ENCODE measurements at places on chromosomes 16 and 17. TPM values are rescaled to one million over a fixed set of nuclear protein-coding genes. Genes with fewer than 3 reads are reported as not detected.

DNA sequence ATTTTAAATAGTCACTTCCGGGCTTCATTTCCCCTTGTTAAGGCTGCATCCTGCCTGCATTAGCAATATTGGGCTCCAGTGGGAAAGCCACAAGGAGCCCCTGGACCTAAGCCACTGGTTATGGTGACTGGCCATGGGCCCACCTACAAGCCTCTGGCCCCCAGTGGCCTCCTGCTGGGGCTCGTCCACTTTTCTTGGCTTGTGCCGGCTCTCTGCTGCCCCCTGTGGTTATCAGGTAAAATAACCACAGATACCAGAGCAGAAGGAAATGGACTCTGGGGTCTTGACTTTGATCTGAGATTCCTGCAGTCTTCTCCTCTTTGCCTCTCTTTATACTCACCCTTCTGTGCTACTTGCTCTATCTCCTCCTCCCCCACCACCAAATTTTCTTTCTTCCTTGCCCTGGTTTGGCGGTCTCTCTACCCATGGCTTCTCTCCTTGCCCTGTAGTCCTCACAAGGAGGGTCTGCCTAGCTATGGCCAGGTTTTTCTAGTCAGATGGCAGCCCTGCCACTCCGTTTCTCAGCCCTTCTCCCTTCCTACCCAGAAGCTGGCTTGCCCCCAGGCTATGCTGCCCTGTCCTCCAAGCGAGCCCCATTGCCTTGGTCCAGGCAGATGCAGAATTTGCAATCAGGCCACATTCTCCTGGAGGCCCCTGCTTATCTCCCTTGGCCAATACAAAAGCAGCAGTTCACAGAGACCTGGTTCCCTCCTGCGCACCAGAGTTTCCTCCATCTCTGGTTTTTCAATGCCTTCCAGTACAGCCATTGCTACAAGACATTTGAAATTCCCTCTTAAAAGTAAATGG, 82.9 kb upstream of the RCVRN start:
- peak; percentile 56 for DNase-seq
- peaks cover 5% of the 10 kb centered on the region for H3K4me1 ChIP-seq
- H3K4me3 ChIP-seq = no peak overlapping the region
- no peaks in the 10 kb centered on the region for H3K36me3 ChIP-seq

DNA sequence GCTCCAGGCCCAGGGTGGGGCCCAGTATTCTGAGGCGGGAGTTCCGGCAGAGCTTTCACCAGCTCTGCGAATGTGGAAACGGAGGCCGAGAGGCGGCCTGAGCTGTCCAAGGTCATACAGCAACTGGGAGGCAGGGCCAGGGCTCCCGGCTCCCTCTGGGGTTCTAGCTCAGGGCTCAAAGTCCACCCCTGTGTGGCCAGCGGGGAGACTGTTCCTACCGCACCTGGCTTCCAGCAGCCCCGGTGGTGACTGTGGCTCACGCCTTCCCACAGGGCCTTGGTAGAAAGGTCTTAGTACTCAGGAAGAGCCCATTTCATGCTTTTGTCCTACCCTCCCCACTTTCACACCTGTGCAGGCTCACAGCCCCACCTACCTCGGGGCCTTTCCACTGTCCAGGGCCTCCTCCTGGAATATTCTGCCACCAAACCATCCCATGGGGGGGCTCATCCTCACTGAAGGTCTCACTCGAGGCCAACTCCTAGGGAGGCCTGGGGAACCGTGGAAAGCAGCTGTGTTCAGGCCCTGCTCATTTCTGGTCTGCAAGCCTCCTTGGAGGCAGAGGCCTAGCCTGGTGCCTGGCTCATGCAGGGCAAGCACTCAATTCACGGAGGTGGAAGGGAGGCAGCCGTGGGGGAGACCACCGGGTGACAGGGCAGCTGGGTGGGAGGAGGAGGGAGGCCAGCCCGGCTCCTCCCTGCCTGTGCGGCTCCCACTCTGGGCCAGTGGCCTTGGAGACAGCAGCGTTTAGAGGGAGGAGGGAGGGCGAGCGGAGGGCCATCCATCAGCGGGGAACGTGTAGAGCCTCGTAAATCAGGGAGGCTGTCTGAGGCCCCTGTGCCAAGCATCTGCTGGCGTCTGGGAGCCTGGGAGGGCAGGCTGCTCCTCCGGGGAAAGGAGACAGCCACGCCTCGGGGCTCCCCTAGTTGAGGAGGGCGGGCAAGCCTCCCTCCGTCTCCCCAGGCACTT, 12.7 kb upstream of the DOC2B start:
- H3K27ac ChIP-seq = no peak overlapping the region
- H3K4me3 ChIP-seq = no peak overlapping the region
- H3K4me1 ChIP-seq = no peaks in the 10 kb centered on the region
- no peak for DNase-seq
- H3K36me3 ChIP-seq = no peaks in the 10 kb centered on the region

- H3K4me1 ChIP-seq = no peaks in the 10 kb centered on the region
- DNase-seq = no peak
- H3K36me3 ChIP-seq = no peaks in the 10 kb centered on the region
- no peak overlapping the region for H3K4me3 ChIP-seq
Observed at GRCh38 chr17:40992666-40993065, 1.3 kb downstream of the KRTAP3-3 start.

ZNF174 gene
- total RNA-seq = 12.7 TPM

DNA sequence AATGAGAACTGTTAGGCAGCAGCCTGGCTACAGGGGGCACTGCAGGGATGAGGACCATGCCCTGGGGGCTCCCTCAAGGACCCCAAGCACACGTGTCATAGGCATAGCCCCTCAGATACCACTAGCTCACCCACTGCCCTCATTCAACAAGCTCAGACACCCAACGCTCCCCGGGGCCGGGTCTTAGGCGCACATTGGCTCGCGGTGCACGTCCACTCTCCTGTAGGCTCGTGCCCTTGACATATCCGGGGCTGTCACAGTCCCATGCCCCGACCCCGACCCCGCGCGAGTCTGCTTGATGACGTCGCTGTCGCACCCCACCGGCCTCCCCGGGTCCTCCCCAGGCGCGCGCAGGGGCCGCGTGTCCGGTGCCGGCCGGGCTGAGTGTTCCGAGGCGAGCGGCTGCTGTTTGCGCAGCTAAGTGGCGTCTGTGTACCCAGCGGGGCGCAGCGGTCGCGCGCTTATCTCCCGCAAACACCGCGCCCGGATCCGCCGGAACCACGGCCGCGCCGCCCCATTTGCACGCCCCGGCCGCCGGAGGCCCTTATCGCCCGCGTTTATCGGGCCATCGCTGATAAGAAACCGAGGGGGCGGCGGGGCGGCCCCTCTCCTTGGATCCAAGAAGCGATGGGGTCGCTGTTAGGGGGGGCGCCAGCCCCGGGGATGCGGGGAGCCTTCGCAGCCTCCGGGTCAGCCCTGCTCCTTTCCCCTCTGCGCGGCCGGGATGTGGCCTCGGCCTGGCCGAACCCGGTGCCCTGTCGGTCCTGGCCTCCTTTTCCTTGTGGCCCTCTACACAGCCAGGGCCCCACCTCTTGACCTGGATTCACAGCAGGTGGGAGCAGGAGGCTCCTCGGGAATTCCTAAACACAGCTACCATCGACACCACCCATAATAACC, 20.7 kb upstream of the NAGS start:
- H3K4me3 ChIP-seq = peak overlapping the region; percentile 21
- H3K36me3 ChIP-seq = no peaks in the 10 kb centered on the region
- DNase-seq = peak; percentile 23
- peaks cover 11% of the 10 kb centered on the region for H3K4me1 ChIP-seq

KRTAP4-3 gene
- not detected for total RNA-seq

DNA sequence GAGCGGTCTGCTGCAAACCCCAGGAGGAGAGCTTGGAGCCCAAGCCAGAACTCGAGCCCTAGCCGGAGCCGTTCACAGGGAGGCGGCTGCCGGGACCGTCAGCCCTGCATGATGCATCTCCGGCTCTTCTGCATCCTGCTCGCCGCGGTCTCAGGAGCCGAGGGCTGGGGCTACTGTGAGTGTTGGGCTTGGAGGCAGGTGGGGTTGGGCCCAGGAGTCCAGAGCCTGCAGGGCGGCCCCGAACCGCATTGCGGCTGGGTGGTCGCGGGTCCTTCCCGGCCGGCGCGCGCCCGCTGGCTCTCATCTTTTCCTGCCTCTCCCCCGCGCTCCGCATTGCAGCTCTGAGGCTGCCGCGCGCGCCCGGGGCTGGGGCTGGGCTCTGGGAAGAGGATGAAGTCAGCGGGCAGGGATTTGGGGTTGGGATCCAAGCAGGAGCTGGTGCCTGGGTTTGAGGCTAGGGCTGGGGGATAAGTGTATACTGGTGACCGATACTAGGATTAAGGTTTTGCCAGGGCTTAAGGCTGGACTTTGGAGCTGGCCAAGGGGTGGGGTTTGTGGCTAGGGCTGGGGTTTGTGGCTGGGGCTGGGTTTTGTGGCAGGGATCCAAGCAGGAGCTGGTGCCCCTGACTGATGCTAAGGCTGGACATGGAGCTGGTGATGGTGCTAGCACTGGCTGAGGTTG, 532 bp downstream of the CNTNAP1 start:
- no peak overlapping the region for H3K27ac ChIP-seq
- peaks cover 15% of the 10 kb centered on the region for H3K27me3 ChIP-seq
- no peak for DNase-seq
- peaks cover 53% of the 10 kb centered on the region for H3K4me1 ChIP-seq
- no peaks in the 10 kb centered on the region for H3K36me3 ChIP-seq
- H3K4me3 ChIP-seq = peak overlapping the region; percentile 31

DNA sequence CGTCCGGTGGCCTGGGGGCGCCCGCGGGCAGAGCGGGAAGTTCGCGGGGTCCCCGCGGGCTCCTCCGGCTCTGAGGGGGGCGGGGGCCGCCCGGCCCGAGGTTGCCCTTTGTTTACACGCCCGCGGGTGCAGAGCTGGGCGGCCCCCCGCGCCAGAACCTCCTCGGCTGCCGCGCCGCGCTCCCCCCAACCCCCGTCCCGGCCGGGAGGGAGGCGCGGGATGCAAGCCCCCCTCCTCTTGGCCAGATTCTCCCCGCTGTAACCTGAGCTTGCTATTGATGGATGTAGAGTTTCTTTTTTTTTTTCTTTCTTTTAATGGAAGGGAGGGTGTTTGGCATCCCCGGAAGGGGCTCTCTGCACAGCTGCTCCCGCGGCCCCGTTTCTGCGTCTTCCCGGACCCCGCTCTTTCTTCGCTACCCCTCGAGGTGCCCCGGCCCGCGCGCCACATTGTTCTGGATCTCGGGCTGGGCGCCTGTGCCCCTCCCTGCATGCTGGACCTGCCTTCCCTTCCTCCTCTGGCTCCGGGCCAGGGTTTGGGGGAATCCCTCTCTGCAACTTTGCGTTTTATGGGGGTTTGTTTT, 646 bp downstream of the CBX2 start:
- H3K36me3 ChIP-seq = no peaks in the 10 kb centered on the region
- peak; percentile 49 for DNase-seq
- H3K27me3 ChIP-seq = peaks cover 59% of the 10 kb centered on the region
- peaks cover 27% of the 10 kb centered on the region for H3K4me1 ChIP-seq
- H3K4me3 ChIP-seq = peak overlapping the region; percentile 60
- no peak overlapping the region for H3K27ac ChIP-seq

DNA sequence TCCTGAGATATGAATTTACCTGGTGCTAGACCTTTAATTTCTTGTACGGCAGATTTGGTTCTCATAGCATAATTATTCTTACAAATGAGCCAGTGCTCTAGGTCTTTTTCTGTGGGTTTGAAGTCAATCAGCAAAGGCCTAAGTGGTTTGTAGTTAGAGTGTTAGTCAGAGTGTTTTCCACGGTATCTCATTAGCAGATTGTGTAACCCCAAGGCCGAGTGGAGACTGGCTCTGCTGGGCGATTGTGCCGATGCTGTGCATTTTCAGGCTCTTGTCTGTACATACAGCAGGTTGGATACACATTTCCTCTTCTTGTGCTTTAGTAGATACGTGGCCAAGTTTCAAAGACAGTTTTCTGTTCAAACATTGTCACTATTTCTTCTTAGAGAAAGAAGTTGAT, 78.6 kb upstream of the CA10 start:
- no peaks in the 10 kb centered on the region for H3K4me1 ChIP-seq
- H3K27ac ChIP-seq = no peak overlapping the region
- H3K27me3 ChIP-seq = no peaks in the 10 kb centered on the region
- no peaks in the 10 kb centered on the region for H3K36me3 ChIP-seq
- H3K4me3 ChIP-seq = no peak overlapping the region

DNA sequence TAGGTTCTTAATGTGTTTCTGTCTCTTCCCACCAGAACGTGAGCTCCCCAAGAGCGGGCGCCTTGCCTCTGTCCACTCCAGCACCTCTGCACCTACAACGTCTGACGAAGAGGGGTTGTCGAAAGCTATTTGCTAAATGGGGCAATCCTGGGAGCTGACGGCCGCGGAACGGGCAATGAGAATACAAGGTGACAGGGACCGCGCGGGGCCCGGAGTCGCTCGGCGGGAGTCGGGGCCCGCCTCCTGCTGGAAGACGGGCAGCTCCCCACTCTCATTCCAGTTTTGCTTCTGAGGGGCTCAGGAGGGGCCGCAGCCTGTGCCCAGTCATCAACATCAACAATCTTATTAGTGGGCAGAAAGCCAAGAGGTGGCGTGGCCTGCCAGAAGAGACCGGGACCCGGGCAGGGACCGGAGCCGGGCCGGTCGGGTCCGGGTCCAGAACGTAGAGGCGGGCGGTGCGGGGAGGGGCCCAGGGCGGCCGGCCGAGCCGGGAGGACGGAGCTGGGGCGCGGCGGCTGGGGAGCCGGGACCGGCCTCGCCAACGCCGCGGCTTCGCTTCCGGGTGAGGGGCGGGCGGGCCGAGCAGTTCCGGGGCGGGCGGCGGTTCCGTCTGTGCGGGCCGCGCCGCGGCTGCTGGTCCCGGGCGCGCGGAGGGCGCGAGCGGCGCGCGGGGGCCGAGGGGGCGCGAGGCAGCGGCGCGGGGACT, at the start of gene MOSMO:
Gene MOSMO (plus strand): TSS at position 603 of the 706 bp plus-strand sequence. CDS start 191 bp downstream, outside the sequence.
- H3K27me3 ChIP-seq = no peaks in the 10 kb centered on the region
- peak within 1 kb of the TSS; percentile 55 for H3K4me3 ChIP-seq
- H3K27ac ChIP-seq = peak within 1 kb of the TSS; percentile 82
- peaks cover 22% of the 10 kb centered on the region for H3K4me1 ChIP-seq

DNA sequence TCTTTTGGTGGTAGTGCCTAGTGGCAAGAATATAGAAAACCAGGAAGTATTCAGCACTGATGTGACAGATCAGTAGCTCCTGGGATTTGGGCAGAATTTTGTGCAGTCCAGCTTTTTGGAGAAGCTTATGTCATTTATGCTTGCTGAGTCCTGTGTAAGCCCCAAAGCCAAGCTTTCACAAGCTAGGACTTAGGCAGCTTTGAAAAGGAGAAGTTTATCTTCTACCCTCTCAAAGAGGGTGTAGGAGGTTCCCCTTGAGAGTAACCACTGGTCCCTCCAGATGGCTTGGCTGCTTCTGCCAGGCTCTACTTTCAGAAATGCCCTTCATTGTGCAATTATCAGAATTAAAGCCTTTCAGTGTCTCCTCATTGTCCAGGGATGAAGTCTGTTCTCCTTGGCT, 78.8 kb downstream of the CES1 start:
- no peaks in the 10 kb centered on the region for H3K4me1 ChIP-seq
- no peaks in the 10 kb centered on the region for H3K36me3 ChIP-seq
- no peak overlapping the region for H3K4me3 ChIP-seq
- no peak for DNase-seq
- no peaks in the 10 kb centered on the region for H3K27me3 ChIP-seq
